ENCODE measurements at places on chromosomes 4 and X.

DNA sequence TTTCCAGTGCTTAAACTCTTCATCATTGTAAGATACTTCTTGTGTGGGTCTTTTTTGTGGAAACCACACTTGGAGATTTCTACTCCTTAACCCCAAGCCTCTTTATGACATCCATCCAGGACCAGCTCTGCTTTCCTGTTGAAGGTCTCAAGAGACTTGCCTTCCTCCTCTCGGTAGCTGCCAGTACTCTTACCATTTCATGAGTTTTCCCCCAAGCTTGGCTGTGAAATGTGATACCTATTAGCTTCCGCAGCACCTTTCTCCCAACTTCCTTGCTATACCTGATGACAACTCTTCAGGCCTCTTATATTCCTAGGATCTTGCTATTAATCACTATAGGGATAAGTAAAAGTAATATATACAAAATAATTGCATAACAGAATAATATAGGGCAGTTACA lies 1.9 kb upstream of the DCK start:
- DNase-seq, result no peak

DNA sequence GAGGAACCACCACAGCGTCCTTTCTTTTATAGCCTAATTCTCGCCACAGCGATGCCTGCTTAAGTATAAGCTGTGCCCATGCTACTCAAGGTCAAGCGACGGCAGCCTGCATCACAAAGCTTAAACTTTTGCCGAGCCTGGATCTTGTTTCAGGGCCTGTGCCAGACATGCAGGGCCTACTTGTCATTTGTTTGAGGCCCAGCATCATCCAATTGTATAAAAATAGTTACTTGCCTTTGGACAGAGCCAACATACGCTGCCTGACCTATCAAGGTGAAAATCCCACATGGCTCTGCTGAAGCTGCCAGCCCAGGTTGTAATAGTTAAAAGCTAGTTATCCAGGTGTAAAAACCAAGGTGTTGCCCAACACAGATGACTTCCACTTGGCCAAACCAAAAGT lies 107.1 kb downstream of the TMEM131L start:
- DNase-seq, result no peak

GRCh38 chrX:44054863-44055601 lies 81.8 kb upstream of the NDP start:
- DNase-seq, result no peak

GRCh38 chr4:6942238-6942800 lies 32.7 kb downstream of the TBC1D14 start:
- DNase-seq, result peak; percentile 51

GRCh38 chr4:89556601-89557305 lies 249.2 kb upstream of the GPRIN3 start:
- no peak for DNase-seq

GRCh38 chr4:122533841-122534240 lies 77.3 kb upstream of the IL2 start:
- no peak for DNase-seq

DNA sequence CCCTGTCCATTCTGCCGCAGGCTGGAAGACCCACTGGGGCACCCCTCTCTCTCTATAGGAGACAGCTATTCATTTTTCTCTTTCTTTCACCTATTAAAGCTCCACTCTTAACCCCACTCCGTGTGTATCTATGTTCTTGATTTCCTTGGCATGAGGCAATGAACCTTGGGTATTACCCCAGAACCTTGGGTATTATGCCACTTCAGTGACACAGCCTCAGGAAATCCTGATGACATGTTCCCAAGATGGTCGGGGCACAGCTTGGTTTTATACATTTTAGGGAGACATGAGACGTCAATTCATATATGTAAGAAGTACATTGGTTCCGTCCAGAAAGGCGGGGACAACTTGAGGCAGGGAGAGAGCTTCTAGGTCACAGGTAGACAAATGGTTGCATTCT lies 13.4 kb downstream of the HTT-AS start:
- no peak for DNase-seq

DNA sequence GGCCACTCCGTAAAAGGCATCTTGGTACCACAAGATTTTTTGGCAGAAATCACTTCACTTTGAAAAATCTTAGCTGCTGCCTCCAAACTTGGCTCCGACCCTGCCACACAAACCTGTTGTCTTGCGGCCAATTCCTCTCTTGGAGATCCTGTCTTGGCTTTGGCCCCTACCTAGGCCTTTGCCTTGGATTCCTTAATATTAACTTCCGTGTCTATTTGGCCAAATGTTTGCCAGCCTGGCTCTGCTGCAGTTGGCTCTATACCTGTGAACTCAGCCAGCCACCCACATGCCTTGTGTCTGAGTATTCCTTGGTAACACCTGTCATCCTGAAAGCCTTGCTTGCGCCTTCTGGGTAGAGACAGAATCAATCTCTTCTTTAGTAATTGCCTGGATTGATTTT lies 12.5 kb downstream of the GRXCR1 start:
- DNase-seq, result no peak

- no peak for DNase-seq
Observed at GRCh38 chrX:96540111-96540631, 144.5 kb upstream of the DIAPH2 start.

DNA sequence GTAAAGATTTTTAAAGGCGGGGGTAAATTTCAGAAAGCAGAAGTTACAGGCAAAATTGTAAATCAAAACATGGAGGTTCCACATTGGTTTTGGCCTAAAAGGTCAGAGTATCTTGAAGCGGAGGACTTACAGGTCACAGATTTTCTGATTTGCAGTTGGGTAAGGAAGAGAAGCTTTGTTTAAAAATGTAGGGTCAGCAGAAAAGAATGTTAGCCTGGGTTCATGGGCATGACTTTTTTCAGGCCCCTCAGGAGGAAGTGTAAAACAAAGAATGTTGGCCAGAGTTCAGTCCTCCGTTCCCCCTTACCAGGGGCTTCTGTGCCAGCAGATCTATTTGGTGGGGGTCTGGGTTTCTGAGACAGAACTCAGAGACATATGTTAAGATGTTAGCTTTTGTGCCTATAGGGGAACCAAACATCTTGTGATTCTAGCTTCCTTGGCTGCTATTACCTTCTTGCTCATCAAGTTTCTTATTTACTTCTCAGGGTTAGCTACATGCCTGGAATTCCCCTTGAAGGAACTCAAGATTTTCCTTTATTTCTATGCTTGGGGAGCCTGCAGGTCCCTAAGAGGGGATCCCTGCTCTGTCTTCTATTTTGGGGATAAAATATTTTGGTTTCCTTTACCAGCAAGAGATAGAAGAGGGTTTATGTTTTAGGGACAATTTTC lies 160.3 kb downstream of the ANK2 start:
- DNase-seq, result no peak

GRCh38 chrX:46582966-46583365 lies 9.4 kb downstream of the CHST7 start:
- no peak for DNase-seq

GRCh38 chr4:146975527-146975926 lies 29.9 kb upstream of the TTC29 start:
- no peak for DNase-seq

DNA sequence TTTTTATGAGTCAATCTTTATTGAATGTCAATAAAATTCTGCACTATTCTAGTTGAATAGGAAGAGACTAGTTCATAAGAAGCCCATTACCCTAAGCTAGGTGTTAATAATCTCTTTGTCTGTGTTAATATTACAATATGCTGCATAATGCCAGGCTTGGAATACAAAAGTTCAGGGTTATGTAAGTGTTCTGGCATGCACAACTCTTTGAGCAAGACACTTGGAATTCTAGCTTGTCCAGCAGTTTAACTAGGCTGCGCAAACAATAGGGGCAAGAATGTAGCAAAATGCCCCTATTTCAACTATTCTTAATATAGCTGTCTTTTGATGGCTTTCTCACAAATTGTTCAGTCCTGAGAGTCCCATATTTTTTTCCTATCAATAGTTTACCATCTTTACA lies 31.3 kb upstream of the ETNPPL start:
- no peak for DNase-seq

DNA sequence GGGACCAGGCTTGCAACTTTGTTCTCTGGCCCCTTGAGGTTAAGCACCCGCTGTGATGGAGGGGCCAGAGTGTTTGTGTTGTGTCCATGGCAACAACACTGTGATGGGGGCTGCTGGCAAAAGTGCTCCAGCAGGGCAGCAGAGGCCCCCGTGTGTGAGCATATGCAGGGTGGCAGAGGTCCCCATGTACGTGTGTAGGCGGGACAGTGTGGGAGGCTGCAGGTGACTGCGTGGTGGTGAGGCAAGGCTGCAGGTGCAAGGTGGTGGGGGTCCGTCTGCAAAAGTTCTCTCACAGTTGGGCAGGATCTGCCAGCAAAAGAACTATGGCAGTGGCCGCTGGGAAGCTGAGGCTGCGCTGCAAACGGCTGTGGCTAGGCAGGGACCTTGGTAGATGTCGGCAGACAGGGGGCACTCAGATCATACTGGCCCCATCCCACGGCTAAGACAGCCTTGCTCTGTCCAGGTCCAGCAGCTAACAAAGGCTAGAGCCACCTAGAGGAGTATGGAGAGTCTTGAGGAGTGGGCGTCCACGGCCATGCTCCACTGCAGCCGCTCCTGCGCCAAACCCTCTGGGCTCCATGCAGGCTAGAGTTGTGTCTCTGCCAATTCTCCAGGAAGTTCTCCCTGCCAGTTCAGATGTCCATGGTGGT lies 46.8 kb upstream of the PASD1 start:
- DNase-seq, result no peak

DNA sequence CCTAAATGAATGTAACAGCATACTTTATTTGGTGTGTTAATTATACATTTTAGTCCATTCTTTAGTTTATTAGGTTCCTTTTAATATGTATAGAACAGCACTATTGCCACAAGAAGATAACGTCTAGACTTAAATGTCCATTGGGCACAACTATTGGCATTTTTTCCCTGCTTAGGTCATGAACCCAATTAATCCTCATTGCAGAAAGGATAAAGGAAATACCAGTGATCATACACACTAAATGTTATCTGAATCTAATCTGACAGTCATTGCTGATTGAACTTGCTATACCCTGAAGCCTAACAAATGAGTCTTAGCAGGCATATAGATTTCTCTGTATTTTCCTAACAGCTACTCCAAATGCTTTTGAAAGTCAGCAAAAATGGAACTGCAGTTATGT lies 2250.0 kb upstream of the AGA start:
- no peak for DNase-seq

- no peak for DNase-seq
Observed at GRCh38 chr4:187283201-187283955, 559.7 kb upstream of the FAT1 start.

Measured in activated T-cell treated with anti-CD3 and anti-CD28 coated beads, Interleukin-2, amount 50 U/mL, for 24 hours (primary cell).